ENCODE measurements at places on chromosomes 5 and 9. TPM values are rescaled to one million over a fixed set of nuclear protein-coding genes. Genes with fewer than 3 reads are reported as not detected.

Gene ANKRD33B
- 1.1 TPM for total RNA-seq

Gene PRRT1B
- total RNA-seq: not detected

Gene ZNF782
- 5.7 TPM for total RNA-seq

Gene ZNF484
- 10.9 TPM for total RNA-seq

GRCh38 chr5:179336126-179336870, 9.0 kb downstream of the ADAMTS2 start:
- no peak overlapping the region for H3K27ac ChIP-seq
- peaks cover 11% of the 10 kb centered on the region for H3K27me3 ChIP-seq
- H3K4me1 ChIP-seq: no peaks in the 10 kb centered on the region
- DNase-seq: no peak
- no peaks in the 10 kb centered on the region for H3K36me3 ChIP-seq

DNA sequence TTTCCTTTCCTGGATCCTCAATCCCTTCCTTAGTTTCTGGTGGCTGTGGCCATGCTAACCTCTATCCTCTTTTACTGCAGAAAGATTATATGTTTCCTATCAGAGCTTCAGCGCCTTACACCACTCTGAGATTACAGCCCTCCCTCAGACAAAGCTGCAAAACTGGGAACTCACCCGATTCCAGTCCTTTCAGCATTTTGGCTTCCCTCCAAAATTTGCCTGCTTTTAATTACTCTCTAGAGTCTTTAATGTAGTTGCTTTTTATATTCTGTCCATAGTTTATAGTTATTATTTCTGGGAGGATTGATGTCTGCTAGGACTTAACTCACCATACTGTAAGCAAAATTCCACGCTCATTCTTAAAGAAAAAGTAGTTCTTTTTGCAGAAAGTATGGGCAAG, 110.2 kb downstream of the NSG2 start:
- H3K4me1 ChIP-seq: no peaks in the 10 kb centered on the region
- no peaks in the 10 kb centered on the region for H3K27me3 ChIP-seq
- no peak overlapping the region for H3K4me3 ChIP-seq
- H3K27ac ChIP-seq: no peak overlapping the region
- no peak for DNase-seq

GRCh38 chr9:81499594-81499993, 189.8 kb downstream of the TLE1 start:
- no peaks in the 10 kb centered on the region for H3K27me3 ChIP-seq
- DNase-seq: no peak
- no peaks in the 10 kb centered on the region for H3K4me1 ChIP-seq
- no peak overlapping the region for H3K27ac ChIP-seq
- H3K4me3 ChIP-seq: no peak overlapping the region

DNA sequence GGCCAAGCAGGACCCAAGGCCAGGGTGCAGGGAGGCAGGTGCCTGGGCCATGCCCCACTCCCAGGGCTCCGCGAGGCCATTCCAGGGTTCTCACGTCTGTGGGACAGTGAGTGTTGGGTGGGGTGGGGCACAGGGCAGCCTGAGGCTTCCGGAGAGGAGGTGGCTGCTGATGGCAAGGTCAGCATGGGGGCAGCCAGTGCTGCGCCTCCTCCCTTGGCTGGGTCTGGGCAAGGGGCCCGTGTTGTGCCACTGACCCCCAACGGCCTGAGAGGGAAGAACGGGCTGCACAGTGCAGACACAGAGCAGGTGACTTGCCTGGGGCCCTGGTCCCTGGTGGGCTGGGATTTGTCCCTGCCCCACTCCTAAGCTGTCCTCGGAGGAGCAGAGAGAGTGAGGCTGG, 82.1 kb downstream of the RXRA start:
- H3K27me3 ChIP-seq: no peaks in the 10 kb centered on the region
- no peak overlapping the region for H3K4me3 ChIP-seq
- no peaks in the 10 kb centered on the region for H3K36me3 ChIP-seq
- peaks cover 74% of the 10 kb centered on the region for H3K4me1 ChIP-seq
- H3K27ac ChIP-seq: peak overlapping the region; percentile 90

- no peak overlapping the region for H3K27ac ChIP-seq
- no peak overlapping the region for H3K4me3 ChIP-seq
- H3K4me1 ChIP-seq: no peaks in the 10 kb centered on the region
- no peaks in the 10 kb centered on the region for H3K27me3 ChIP-seq
- no peaks in the 10 kb centered on the region for H3K36me3 ChIP-seq
- DNase-seq: no peak
Measured at GRCh38 chr5:127097278-127097677, 24.0 kb upstream of the C5orf63 start.

- H3K27me3 ChIP-seq: no peaks in the 10 kb centered on the region
- no peak overlapping the region for H3K27ac ChIP-seq
- H3K36me3 ChIP-seq: no peaks in the 10 kb centered on the region
- H3K4me3 ChIP-seq: no peak overlapping the region
Measured at GRCh38 chr9:134526584-134527477, 114.8 kb upstream of the COL5A1 start.

- H3K4me1 ChIP-seq: no peaks in the 10 kb centered on the region
- H3K4me3 ChIP-seq: no peak overlapping the region
- H3K36me3 ChIP-seq: peaks cover 4% of the 10 kb centered on the region
- H3K27ac ChIP-seq: no peak overlapping the region
- H3K27me3 ChIP-seq: no peaks in the 10 kb centered on the region
- DNase-seq: no peak
Measured at GRCh38 chr5:77101298-77101697, 14.2 kb upstream of the ZBED3 start.

- H3K27ac ChIP-seq: no peak overlapping the region
- H3K36me3 ChIP-seq: no peaks in the 10 kb centered on the region
- H3K4me3 ChIP-seq: no peak overlapping the region
- peaks cover 19% of the 10 kb centered on the region for H3K4me1 ChIP-seq
- no peaks in the 10 kb centered on the region for H3K27me3 ChIP-seq
Measured at GRCh38 chr9:136621734-136622093, 41.0 kb upstream of the EGFL7 start.

DNA sequence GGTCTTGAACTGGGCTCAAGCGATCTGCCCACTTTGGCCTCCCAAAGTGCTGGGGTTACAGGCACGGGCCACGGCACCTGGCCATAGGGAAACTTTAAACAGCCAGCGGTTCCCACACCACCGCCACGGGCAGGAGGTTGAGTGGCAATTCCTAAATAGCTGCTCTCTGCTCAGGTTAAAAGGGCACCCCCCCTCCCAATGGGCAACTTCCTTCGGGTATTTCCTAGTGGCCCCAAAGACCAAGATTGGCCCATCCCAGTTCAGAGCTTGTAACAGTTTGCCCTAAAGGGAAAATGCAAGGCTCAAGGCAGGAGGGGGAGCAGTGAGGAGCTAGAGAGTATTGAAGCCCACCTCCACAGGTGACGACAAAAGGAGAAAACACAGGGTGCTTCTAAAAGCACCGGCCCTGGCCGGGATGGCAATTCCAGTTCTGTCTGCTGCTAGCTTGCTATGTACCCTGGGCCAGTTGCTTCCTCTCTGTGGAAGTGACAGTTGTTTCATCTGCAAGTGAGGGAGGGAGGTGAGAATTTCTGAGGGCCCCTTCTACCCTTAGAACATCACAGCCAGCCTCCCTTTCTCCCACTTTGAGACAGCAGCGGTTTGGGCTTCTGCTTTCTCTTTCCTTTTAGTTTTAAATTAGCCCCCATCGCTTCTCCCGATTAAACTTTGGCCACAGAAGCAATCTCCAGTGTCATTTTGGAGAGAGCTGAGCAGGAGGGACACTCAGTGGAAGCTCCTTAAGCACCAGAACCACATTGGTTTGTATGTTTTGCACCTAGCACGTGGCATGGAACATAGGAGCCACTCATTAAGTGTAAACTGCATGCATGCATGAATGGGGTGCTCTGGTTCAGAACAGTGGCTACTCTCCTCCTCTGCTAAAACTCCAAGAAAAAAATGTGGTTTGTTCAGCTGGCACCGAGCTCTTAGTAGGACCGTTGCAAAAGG, 17.3 kb upstream of the TNIP1 start:
- H3K4me1 ChIP-seq: peaks cover 8% of the 10 kb centered on the region
- no peaks in the 10 kb centered on the region for H3K27me3 ChIP-seq

DNA sequence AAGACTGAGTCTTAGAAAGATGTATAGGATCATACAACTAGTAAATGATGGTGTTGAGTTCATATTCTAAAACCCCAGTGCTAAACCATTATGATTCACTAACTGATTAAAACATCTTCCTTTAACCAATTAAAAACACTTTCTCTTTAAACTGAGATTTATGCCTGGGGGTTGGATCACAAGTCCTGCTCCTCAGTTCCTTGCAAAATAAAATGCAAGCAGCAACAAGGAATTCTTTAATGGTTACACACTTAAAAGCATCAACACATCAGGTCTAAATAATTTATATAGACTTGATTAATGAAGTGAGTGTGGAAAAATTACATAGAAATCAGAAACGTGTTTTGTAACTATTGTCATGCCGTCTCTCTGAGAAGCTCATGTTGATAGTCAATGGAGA, 189.2 kb downstream of the TARS1 start:
- no peak overlapping the region for H3K27ac ChIP-seq
- no peaks in the 10 kb centered on the region for H3K36me3 ChIP-seq
- peaks cover 4% of the 10 kb centered on the region for H3K27me3 ChIP-seq
- no peak for DNase-seq

GRCh38 chr9:135070198-135070951, 17.1 kb upstream of the OLFM1 start:
- peaks cover 6% of the 10 kb centered on the region for H3K4me1 ChIP-seq
- H3K27ac ChIP-seq: no peak overlapping the region
- no peaks in the 10 kb centered on the region for H3K36me3 ChIP-seq
- no peak overlapping the region for H3K4me3 ChIP-seq
- H3K27me3 ChIP-seq: no peaks in the 10 kb centered on the region
- DNase-seq: peak; percentile 39

DNA sequence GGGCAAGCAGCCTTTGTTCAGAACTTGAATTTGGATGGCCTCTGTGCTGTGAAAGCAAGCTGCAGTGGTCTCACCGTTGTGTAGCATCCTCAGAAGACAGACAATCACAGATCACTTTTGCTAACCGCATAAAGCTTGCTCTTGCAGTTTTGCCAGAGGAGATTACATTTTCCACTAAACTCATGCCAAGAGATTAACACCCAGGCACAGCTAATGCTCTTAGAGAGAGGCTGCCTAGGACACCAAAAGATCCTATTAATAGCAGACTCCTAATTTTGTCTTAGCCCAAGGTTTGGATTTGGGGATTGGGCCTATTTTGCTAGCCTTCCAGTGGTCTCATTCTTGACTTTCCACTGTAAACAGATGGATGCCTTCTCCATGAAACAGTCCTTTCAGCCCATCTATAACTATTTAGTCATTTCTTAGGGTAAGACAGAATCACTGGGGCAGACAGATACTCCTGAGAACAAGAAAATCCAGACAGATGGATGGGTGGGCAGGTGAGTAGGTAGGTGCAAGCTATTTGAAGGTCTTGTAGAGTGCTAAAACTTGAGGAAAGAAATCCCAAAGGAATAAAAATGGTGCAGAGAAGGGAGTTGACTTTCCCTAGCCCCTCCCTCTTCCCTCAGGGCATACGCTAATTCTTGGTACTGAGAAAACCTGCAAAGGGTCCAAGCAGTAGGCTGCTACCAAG, 506.2 kb downstream of the SPOCK1 start:
- no peaks in the 10 kb centered on the region for H3K4me1 ChIP-seq
- H3K27me3 ChIP-seq: peaks cover 33% of the 10 kb centered on the region
- H3K4me3 ChIP-seq: no peak overlapping the region
- no peaks in the 10 kb centered on the region for H3K36me3 ChIP-seq
- H3K27ac ChIP-seq: no peak overlapping the region

GRCh38 chr5:100841358-100842076, 61.6 kb downstream of the ST8SIA4 start:
- H3K4me3 ChIP-seq: no peak overlapping the region
- H3K27ac ChIP-seq: no peak overlapping the region
- peaks cover 27% of the 10 kb centered on the region for H3K4me1 ChIP-seq
- DNase-seq: peak; percentile 22
- peaks cover 35% of the 10 kb centered on the region for H3K27me3 ChIP-seq

GRCh38 chr5:134453016-134453415, 41.3 kb upstream of the CDKN2AIPNL start:
- no peaks in the 10 kb centered on the region for H3K36me3 ChIP-seq
- H3K4me3 ChIP-seq: no peak overlapping the region
- H3K4me1 ChIP-seq: no peaks in the 10 kb centered on the region
- no peak for DNase-seq

- H3K27me3 ChIP-seq: peaks cover 7% of the 10 kb centered on the region
- H3K4me3 ChIP-seq: no peak overlapping the region
- DNase-seq: no peak
- H3K36me3 ChIP-seq: no peaks in the 10 kb centered on the region
Measured at GRCh38 chr5:170509348-170509660, 5.5 kb downstream of the KCNIP1 start.

DNA sequence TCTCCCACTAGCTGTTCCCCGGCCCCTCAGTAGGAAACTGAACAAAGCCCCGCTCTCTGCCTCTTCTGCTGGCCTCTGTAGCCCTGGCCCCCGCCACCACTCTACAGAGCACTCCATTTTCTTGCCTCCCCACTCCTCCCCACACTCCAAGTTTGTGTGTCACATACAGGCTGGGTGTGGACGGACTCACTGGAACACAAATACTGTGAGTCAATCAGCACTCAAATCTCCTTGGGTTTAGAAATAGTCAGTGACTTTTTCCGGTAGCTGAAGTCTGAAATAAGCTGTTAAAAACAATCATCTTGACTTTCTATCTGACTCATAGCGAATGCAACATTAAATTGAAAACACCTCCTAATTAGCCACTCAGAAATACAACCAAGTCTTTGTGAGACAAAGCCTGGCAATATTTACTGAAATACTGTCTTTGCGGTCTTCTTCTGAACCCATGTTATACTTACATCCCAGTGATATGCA, 122.5 kb downstream of the LHFPL2 start:
- H3K27ac ChIP-seq: no peak overlapping the region
- H3K36me3 ChIP-seq: no peaks in the 10 kb centered on the region
- no peaks in the 10 kb centered on the region for H3K4me1 ChIP-seq
- H3K27me3 ChIP-seq: no peaks in the 10 kb centered on the region
- DNase-seq: no peak
- H3K4me3 ChIP-seq: no peak overlapping the region

DNA sequence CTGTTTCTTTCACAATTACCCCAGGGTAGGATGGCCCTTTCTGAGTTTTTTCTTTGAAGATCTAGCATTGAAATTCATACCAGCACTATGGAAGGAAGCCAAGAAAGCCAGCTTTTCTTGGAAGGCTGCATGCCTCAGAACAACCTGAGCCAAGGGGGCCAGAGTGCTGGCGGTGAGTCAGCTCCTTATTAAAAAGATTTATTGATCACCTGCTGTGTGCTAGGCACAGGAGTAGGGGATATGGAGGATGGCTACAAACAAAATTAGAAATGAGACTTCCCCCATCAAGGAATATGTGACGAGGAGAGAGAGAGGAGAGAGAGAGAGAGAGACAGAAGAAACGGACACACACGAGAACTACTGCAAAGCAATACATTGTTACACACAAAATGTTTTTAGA, 184.6 kb upstream of the PUM3 start:
- peak; percentile 71 for DNase-seq
- peaks cover 14% of the 10 kb centered on the region for H3K4me1 ChIP-seq
- H3K4me3 ChIP-seq: no peak overlapping the region
- no peak overlapping the region for H3K27ac ChIP-seq
- no peaks in the 10 kb centered on the region for H3K36me3 ChIP-seq

DNA sequence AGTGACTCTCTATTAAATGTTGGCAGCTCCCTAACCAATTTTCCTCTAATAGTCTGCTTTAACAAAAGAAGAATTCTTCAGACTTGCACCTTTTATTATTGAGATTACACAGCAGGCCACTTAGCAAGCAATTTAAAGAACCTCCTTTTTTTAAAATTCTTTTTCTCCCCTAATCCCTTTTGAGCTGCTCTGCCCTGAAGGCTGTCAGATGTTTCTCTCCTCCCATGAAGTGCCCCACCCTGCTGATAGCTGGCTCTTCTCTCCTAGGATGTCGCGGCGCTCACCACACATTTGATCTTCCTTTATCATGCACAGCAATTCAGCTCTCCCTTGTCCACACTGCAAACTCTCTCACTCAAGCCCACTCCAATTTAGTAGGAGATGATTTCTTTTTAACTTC, 1471.1 kb upstream of the ACO1 start:
- no peak overlapping the region for H3K4me3 ChIP-seq
- peak; percentile 2 for DNase-seq
- no peaks in the 10 kb centered on the region for H3K36me3 ChIP-seq
- H3K27me3 ChIP-seq: no peaks in the 10 kb centered on the region
- H3K4me1 ChIP-seq: no peaks in the 10 kb centered on the region

All from A673 (cell line).